Central memory CD4-positive, alpha-beta T cell (primary cell): ENCODE measurements at places on chromosomes 2 and 18.

DNA sequence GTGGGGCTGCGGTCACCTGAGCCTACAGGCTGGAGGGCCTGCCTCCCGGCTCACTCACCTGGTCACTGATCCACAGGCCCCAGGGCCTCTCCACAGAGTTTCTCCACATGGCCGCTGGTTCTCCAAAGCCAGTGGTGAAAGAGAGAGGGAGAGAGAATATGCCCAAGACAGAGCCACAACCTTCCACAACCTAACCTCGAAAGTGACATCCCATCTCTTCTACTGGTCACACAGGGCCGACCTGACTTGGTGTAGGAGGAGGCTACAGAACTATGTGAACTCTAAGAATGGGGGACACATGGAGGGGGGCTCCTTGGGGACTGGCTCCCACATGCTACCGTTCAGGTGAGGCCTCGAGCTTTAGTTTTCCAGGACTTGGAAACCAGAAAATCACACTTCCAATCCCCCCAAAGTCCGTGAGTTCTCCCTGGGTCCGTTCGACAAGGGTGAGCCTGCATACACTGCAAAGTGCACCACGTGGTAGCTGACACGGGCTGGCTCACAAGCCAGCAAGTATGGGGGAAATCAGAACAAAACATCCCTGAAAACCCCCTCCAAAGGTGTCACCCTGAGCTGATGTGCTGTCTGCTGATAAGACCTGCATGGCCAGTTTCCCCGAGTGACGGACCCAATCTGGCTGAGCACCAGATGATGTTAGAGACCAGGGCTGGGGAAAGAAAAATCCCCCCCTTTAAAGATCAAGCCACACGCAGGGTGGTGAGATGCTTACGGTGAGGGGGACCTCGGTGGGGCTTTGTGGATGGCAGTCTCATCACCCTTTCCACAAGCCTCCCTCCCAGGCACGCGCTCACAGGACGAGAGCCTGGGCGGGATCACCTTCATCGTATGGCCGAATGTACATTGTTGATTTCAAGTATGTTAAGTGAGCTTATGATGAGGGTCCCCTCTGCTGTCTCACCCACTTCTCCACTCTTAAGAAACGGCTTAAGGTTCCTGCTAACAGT lies 54.2 kb upstream of the SEMA4C start:
- DNase-seq = peak; percentile 29

GRCh38 chr2:40315683-40316082 lies 136.2 kb downstream of the SLC8A1 start:
- DNase-seq = no peak

DNA sequence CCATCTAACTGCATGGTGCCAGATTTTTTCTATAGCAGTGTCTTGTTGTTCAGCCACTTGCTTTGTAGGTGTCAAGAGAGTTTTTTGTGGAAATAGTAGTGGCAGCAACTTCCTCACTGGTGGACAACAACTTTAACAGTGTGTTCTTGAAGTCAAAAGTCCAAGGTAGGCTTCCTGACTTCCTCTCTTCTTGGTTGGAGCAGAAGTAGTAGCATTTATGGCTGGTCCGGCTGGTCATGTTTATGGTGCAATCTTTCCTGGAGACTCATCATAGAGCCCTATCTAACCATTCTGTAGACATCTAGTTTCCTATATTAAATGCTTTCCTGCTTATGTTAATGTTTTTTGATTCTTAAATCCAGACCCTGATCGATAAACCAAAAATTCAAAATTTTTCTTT lies 11.7 kb downstream of the GPR75 start:
- DNase-seq = no peak

DNA sequence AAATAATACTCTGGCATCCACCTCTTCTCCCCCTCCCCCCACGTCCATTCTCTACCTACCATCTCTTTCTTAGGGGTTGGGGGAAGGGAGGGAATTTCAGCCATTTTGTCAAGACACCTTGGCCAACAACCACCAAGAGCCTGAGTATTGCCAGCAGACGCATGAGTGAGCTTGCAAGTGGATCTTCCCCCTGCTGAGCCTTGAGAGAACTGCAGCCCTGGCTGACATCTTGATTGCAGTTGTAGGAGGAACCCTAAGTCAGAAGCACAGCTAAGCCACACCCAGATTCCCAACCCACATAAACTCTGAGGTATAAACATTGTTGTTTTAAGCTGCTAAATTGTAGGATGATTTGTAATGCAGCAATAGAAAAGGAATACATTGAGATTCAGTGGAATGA lies 165.6 kb downstream of the TMEFF2 start:
- no peak for DNase-seq

DNA sequence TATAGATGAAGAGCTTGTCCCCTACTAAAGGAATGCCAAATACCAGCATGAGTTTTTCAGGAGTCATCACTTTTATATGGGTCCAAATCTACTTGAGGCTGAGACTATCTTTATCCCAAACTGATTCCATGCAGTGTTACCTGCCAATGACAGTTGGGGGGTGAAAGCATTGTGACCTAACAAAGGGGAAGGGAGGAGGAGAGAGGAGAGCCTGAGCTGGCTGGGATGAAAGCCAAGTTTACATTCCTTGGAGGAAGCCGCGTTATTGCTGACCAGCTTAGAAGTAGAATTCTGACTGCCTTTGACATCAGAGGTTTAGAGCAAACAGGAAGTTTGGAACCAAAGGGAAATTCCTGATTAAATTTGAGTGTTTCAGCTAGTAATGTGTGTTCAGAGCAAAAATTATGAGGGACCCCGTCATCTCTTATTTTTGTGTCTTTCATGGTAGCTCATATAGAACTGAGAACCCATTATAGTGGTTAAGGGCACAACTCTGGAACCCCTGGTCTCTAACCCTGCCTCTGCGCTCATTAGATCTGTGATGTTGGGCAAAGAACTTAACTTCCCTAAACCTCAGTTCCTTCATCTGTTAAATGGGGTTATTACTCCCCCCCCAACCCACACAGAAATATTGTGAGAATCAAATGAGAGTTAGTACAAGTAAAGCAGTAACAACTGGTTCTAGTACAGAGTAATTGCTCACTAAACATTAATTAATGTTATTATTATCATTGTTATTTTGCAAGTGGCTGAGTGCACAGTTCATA lies 199.3 kb upstream of the EPAS1 start:
- no peak for DNase-seq
